Heart right ventricle (tissue), 16 donors: ENCODE measurements at places on chromosomes 7 and 10. TPM values are rescaled to one million over a fixed set of nuclear protein-coding genes. Genes with fewer than 3 reads are reported as not detected.

Gene CYP2E1
- total RNA-seq: 1.3 TPM

Gene COBL
- 104 TPM for total RNA-seq

Gene OPN4
- total RNA-seq: not detected

Gene TBX20
- 121 TPM for total RNA-seq

Gene MMP21
- not detected for total RNA-seq

Gene LOXL4
- total RNA-seq: 2.3 TPM

Gene CALHM1
- total RNA-seq: not detected

Gene PAX4
- not detected for total RNA-seq

DNA sequence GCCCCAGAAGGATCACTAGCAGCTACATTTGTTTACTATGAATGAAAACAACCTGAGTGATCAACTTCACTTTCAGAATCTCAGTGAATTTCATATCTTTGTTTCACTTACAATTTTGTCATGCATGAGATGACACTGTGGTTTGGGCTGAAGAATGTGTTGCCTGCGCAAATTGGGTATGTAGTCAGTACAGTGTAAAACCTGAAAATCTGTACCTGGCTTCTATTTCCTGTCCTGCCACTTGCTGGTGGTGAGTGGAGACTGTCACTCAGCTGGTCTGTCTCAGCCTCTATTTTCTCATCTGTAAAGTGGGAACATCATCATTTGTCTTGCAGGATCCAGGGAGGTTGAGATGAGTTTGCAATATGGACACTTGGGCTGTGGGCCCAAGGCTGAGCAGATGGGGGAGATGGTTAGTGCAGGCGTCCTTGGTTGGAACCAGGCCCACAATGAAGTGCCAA is 118.0 kb downstream of the WDFY4 start:
- DNase-seq: no peak

GRCh38 chr10:47158116-47159071 is 141.6 kb upstream of the GDF10 start:
- no peak for DNase-seq

DNA sequence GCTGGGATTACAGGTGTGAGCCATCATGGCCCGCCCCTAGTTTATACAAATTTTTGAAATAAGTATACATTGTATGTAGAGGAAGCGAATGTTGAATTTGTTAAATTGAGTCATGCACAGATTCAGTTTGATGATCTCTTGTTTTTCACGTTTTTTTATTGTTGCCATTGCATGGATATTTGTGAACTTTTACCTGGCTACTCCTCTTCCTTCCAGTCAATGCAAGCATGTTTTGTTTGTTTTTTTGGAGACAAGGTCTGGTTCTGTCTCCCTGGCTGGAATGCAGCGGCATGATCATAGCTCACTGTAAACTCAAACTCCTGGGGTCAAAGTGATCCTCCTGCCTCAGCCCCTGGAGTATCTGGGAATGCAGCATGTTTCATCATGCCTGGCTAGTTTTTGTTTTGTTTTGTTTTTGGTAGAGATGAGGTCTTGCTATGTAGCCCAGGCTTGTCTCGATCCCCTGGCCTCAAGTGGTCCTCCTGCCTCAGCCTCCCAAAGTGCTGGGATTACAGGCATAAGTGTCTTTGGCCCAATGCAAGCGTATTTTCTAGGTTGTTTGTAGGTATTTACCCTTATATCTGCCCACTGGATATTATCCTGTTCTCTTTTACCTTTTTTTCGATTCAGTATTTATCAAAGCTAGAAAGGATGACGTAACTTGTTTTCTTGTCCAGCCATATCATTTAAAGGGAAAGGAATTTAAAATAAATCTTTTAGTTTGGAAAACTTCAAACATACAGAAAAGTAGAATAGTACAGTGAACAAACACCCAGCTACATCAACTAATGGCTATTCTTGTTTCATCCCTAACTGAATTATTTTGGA is 11.0 kb downstream of the LCOR start:
- no peak for DNase-seq

GRCh38 chr7:149838992-149839408 is 825 bp downstream of the ZNF862 start:
- no peak for DNase-seq

DNA sequence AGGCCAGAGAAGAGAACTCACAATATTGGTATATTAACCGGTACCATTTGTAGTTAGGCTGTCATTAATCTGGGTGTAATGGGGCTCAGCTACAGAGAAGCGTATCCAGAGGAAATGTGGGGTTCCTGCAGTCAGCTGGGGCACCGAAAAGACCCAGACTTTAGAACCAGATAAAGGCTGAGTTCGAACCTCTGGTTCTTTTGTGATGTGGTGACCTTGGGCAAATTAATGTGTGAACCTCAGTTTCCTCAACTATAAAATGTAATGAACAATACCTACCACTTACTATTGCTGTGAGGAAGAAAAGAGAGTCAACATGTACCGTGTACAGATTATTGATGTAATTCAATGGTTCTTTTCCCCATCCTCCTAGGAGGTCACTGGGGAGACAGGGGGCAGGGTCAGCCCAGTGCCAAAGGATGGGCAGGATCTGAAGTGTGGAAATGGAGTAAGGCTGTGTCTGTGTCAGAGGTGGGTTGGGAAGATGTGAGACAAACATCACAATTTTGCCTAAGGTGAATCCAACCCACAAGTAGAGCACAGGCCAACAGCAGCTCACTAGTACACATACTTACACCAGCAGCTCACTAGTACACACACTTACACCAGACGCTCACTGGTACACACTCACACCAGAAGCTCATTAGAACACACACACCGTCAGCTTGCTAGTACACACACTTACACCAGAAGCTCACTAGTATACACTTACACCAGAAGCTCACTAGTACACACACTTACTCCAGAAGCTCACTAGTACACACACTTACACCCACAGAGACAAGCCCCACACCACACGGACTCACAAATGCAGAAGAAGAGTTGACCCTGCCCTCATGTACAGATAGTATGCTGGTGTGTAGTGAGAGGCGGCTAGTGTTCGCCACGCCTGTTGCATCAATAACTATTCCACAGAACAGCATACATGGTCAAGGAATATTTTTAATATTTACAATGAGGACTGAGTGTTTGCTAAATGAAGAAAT is 28.0 kb downstream of the PRSS2 start:
- no peak for DNase-seq

GRCh38 chr7:105454921-105455320 is 66.2 kb upstream of the SRPK2 start:
- no peak for DNase-seq

DNA sequence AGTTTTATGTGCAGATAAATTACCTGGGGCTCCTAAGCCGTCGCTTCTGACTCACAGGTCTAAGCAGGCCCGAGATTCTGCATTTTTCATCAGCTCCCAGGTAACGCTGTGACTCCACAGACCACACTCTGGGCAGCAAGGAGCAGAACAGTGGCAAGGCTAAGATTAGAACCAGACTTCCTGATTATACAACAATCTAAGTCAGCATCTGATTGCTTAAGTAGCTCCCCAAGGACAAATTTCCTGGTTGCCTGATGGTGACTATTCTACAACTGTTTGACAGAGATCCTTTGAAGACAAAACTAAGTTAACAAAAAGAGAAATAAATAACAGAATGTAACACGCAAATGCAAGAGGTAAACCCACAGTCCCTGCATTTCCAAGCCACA is 69.0 kb downstream of the CREB3L2 start:
- DNase-seq: no peak

- DNase-seq: no peak
Measured at GRCh38 chr7:26307791-26308190, 16.1 kb downstream of the SNX10 start.

- DNase-seq: no peak
Measured at GRCh38 chr7:2393706-2394105, 9.7 kb upstream of the CHST12 start.

DNA sequence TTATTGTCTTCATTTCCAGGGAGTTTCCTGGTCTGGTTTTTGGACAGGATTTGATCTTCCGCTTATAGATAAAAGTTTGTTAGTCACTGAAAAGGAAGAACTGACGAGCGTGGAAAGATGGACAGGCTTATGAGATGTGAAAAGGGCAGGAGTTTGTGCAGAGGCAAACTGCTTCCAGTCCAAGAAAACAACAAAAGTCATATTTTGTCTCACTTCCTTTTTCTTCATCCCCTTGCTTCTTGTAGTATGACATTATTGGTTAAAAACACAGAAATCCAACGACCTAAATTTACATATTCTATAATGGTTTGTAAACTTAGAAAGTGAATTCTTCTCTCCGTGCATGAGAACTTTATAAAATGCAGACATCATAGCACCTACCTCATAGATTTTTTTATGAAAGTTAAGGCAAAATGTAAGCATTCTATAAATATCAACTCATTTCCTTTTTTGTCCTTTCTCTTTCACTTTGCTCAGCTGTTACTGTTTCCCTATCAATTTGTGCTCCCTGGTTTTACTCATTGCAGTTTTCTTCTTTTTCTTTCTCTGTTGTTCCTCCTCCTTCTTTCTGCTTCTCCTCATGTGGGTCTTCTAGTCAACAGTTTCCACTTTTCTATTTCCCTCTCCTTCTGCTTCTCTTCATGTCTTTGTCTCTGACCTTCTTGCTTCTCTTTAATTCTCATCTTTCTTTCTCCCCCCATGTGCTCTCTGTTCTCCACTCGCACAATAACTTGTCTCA is 370.2 kb downstream of the ARL4A start:
- no peak for DNase-seq

DNA sequence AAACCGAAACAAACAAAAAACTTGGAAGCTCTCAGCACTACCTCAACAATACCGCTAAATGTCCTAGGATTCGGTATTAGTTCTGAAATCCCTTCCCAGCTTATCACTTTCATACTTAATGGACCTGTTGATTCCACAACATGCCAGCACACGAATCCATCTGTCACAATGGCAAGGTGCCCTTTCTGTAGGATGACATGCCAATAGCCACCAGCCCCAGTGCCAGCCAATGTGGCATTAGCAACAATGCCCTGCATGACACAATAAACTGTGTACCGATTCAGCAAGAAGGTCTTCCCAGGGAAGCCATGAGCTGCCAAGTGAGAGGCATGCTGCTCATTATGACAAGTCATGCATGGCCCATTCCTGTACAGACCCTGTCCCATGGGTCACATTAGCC is 35.6 kb upstream of the CHCHD3 start:
- no peak for DNase-seq

- DNase-seq: no peak
Measured at GRCh38 chr7:31312889-31313288, 27.6 kb downstream of the NEUROD6 start.

GRCh38 chr7:29412912-29413311 is 150.7 kb upstream of the PRR15 start:
- DNase-seq: no peak

- no peak for DNase-seq
Measured at GRCh38 chr10:79229071-79229541, 118.2 kb upstream of the PPIF start.

DNA sequence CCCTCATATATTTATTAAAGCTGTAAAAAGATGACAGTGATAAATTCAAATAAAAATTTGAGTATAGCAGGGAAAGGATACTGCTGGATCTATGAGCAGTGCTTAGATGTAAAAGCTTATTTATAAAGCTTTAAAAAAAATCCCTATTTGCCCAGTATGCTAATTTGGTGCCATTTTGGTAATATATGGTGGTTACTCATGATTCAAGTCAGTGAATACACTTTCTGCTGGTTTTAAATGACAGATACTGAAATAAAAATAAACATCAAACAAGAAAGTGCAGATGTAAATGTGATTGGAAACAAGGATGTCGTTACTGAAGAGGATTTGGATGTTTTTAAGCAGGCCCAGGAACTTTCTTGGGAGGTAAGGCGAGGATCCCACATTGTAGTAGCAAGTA is 134.4 kb upstream of the SAMD8 start:
- DNase-seq: no peak
